Upper lobe of right lung (tissue), 1 donor: ENCODE measurements at places on chromosomes 7 and 10.
A peak's percentile ranks its signal among the peaks of the same experiment; 100 is the strongest.

- no peak for DNase-seq
Measured at GRCh38 chr10:123472606-123473005, 193.5 kb upstream of the GPR26 start.

DNA sequence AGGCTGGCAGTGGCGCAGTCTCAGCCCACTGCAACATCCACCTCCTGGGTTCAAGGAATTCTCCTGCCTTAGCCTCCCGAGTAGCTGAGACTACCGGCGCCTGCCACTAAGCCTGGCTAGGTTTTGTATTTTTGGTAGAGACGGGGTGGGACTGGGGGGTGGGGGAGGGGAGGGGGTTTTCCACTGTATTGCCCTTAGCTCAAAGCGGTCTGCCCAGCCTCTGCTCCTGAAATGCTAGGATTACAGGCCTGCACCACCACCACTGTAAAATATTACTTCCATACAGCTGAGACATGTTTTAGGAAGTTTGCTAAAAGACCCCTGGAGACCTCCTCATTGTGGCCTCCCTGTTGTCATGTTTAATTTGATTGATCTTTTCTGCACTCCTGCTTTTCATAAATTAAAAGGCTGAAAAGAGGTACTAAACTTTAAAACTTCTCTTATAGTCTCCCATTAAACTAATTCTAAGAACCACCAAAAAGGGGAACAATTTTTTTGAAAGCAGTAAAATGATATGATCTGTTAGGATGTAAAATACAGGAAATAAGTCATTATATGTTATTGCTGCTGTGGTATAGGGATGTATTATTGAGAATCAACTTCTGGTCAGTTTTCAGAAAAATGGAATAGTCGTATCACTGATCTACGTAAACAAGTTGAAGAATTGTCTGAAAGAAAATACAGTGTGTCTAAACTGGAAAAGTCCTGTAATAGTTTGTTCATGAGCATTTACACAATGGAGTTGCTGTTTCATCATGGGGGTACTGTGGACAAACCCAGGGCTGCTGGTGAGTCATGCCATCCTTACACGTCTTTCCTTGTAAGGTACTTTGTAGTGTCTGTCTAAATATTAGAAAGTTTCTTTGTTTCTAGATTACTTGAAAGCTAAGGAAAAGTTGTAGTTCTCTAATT, 72.9 kb upstream of the TMEM248 start:
- no peak for DNase-seq

DNA sequence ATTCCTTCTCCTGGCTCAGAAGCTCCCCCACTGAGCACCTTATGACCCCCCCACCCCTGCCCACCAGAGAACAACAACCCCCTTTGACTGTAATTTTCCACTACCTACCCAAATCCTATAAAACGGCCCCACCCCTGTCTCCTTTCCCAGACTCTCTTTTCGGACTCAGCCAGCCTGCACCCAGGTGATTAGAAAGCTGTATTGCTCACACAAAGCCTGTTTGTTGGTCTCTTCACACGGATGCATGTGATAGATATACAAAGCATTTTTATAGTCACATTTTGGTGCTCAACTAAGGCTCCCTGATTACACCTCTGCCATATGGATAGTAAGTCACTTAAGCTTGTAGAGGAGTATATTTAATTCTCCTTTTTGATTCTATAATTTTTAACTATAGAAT, 985.8 kb downstream of the REEP3 start:
- DNase-seq = no peak

DNA sequence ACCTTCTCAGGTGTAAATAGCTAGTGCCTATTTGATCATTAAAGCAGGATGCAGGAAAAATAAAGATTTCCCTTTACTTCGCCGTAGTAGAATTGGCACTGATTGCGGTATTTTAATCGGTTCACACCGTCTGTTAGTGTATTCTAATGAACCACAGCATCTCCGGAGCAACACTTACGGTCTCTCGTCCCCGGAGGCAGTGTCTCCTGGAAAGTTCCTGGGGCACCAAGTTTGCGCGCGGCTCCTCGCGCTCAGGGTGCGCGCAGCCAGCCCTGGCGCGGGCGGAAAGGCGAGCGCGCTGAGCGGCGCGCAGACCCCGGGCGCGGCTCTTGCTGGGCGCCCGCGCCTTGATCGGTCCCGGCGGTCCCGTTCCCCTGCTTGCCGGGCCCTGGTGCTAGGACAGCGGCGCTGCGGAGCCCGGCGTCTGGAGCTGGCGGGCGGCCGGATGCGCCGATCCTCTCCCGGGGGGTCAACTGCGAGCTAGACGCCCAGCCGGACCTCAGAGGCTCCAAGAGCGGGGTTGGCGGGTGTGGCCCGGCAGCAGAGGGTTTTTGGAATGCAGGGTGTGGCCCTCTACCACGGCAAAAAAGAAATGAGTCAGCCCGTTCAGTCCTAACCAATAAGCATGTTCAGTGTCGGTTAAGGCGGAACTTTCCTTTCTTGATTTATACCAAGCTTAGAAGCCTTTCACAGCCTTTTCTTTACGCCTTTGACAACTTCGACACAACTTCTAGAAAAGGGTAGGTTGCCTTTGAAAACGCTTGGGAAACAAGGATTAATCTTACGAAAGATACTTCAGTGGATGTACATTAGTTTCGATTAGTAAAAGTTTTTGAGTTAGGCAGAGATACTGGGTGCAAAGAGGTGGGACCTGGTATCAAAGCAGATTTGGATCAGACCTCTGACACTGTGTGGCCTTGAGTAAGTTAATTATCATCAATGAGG, 166.8 kb upstream of the ASAH2 start:
- DNase-seq = peak; percentile 88
